ENCODE measurements at places on chromosomes 11 and 22.

DNA sequence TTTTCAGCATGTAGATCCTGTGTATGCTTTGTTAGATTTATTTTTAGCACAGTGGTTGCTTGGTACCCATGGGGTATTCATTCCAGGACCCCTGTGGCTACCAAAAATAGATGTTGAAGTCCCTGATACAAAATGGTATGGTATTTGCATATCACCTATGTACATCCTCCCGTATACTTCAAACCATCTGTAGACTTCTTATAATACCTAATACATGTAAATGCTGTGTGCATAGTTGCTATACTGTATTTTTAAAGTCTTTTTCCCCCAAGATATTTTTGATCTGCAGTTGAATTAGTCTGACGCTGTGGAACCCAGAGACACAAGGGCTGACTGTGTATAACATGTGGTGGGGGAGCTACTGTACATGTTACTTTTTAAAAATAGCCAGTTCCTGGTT lies 101.1 kb downstream of the ATXN10 start:
- no peak for DNase-seq

DNA sequence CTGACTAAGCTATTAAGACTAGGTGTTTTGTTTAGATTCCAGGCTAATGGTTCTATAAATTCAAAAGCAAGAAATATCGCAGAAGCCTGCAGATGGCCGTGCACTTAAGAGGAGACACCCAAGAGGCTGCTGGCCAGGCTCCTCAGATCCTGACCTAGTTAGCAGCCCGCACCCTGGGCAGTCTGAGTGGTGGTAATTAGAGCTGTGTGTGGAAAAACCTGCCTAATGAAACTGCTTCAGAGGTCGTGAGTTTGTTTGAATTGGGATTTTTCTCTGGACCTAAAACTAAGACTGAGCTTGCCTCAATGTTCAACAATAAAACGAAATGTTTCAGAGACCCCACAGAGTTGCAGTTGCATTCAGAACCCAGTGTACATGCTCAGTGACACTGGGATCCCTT lies 627.7 kb downstream of the OPCML start:
- no peak for DNase-seq

DNA sequence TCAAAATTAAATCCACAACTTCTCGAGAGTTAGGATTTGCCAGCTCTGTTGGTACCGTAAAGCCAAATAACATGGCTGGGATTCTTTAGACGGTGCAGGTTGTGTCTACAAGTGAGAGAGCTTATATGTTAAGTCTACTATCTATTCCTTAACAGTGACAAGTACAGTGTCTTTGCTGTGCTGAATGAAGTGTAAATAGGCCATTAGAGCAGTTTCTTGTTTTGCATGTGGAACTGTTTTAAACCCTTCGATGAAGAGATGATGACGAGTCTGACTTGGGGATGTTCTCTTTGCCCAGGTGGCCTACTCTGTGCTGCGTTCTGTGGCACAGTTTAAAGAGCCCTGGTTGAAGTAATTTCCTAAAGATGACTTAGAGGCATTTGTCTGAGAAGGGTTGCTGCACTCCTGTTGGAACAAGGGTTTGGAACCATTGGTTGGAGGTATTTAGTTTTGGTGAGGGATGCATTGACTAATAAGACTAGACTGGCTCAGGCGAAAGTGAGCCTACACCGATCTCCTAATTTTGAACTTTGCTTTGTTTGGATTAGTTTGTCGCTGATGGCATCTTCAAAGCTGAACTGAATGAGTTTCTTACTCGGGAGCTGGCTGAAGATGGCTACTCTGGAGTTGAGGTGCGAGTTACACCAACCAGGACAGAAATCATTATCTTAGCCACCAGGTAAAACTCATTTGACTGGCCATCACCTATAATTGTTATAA lies 988 bp downstream of the RPS3 start:
- no peak for DNase-seq

GRCh38 chr11:117121176-117121575 lies 22.9 kb upstream of the PAFAH1B2 start:
- no peak for DNase-seq

DNA sequence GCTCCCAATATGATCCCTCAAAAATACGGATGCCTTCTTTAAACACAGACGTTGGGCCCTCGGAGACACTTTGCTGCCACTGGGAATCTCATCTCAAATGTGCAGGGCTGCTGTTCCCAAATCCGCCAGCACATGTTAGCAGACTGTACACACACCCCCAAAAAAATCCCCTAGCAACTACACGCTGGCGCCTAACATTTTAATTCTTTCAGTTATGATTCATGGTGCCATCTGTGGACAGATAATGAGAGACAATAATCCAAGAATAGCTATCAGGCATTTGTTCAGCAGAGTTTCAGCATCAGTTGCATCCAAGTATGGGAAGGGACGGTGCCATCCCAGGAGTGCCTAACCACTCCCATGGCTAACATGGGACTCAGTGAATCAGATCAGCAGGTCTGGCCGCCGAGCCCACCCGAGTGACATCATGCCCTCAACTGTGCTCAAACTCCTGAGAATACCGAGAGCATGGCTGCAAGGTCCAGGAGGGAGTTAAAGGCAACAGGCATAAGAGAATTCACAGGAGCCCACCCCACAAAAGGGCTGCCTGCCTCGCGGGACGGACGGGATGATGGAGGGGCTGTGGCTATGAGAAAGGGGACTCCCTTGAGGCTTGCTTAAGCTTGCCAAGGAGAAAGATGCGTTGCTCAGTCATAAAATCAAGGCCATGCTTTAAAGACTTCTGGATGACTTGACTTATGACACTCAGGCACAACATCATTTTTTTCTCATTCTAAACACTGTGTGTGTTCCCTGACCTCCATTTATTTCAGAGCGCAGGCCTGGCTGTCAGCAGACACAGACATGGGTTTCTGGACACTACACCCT lies 337.0 kb downstream of the SHANK2 start:
- no peak for DNase-seq
